ENCODE measurements at places on chromosomes 6 and 20. TPM values are rescaled to one million over a fixed set of nuclear protein-coding genes. Genes with fewer than 3 reads are reported as not detected.
A peak's percentile ranks its signal among the peaks of the same experiment; 100 is the strongest.

SHLD1 gene
- total RNA-seq = 9.3 TPM

ADGRF5 gene
- 37.4 TPM for total RNA-seq

TBC1D32 gene
- 2.7 TPM for total RNA-seq

- no peak for DNase-seq
Measured at GRCh38 chr6:46414398-46414797, 76.9 kb downstream of the RCAN2 start.

- no peak for DNase-seq
Measured at GRCh38 chr6:154542747-154543146, 32.3 kb upstream of the CNKSR3 start.

GRCh38 chr6:113184736-113185135 is 672.4 kb upstream of the MARCKS start:
- DNase-seq = peak; percentile 54

DNA sequence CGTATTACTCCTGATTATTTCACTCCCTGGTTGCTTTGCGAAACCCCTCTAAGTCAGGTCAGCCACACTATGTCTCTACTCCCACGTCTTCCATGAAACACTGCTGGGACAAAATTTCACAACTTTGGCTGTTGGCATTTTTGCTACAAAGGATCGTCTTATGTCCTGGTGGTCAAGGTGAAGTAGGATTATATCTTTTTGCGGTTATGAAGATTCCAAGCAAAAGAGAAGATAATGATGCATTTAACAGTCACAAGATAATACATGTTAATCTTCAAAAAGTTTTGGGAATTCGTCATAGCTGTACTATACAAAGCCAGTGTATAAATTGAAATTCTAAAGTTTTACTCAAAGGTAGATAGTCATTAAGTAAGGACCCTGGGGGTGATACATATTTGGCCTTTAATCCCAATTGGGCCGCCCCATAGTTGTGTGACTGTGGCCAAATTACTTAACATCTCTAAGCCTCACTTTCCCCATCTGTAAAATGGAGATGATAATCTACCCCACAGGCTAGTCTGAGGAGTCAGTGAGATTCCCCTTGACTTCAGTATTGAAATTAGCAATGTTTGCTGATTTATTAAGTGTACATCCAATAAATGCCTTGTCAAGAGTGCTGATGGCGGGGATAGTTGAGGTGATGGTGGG is 212.1 kb downstream of the ARID1B start:
- no peak for DNase-seq

DNA sequence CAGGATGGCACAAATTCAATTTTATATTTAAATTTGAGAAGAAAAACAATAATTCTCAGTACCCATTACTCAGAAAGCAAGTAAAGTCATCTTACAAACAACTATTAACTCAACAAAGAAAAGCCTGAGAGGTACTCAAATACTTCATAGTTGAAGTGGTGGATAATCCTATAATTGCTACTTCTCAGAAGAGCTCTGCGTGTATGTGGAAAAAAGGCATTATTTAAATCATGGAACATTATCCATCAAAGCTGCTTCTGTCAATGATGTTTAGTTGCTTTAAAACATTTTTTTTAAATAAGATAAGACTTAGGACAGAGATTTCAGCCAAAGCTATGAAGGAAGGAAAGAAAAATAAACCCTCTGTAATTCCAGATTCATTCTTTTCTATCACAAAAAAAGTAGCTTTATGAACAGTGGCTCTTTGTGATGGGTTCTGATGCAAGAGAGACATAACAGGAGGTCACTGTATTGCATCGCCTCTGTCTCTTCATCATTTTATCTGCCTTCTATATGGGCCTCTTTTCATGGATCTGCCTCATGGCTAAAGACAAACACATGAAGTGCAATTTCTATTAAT is 367.9 kb upstream of the SLC35B3 start:
- no peak for DNase-seq

DNA sequence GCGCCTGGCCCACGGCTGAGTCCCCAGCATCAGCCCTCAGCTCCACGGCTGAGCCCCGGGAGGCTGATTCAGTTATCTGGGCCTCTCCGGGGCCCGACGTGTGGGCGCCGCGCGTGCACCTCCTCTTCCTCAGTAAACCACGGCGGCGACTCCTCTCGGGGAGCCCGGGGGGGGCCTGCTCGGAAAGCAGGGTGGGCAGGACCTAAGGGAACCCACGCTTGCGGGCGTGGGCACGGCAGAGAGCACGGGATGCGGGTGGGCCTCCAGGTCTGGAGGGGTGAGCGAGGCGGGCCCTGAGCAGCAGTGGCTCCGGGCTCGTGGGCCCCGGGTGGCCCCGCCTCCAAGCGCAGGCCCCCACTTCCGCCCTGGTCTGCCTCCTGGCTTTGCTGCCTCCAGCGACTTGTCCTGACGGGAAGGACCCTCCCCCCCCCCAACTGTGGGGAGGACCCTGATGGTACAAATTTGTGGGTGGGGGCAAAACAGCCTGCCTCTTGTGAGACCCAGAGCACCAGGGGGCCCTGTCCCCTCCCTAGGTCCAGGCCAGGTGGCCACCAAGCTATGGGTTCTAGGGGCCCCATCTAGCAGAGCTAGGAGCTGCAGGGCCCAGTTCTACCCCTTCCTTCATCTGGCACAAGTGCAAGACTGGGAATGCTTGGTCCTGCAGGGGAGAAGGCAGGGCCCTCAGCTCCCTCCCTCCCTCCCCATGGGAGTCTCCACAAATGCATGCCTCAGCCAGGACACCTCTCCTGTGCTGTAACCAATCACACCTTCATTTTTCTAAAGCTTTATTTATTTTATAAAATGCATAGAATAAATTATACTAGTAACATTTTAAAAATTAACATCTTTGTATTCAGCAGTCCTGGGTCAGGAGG is 16.9 kb downstream of the UCKL1 start:
- DNase-seq = peak; percentile 22

DNA sequence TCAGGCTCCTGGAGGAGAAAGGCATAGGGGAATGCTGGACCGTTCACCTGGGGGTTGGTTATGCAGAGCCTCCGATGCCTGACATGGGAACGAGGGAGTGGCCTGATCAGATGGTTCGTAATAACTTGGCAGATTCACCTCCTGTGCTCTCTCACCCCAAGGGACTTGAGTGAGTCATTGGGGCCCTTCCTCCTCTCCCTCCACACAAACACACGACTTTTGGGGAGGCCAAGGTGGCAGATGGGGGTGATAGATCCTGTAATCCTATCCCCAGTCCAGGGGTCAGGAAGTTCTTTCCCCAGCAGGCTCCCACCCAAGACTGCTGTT is 45.6 kb upstream of the ARFGEF2 start:
- DNase-seq = no peak

Measured in left cardiac atrium (tissue), 4 donors.